ENCODE measurements at places on chromosomes 6 and 20. TPM values are rescaled to one million over a fixed set of nuclear protein-coding genes. Genes with fewer than 3 reads are reported as not detected.

DNA sequence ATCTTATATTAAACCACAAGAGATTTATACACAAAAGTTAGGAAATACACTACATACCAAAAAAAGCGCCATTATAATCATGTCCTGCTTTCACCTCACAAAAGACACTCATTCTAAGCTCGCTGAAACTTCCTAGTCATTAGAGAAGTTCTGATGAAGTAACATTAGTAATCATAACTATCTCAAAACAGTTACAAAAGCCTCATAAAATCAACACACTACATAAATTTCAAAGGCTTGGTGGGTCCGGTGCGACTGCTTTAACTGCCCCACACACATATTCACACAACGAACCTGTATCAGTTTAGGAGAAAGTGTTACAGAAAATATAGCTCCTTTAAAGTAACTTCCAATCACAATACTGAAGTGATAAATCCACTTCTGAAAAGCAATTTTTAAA lies 1.9 kb downstream of the PHIP start:
- DNase-seq: no peak

MEP1A gene
- total RNA-seq: not detected

HLA-DOA gene
- 22.8 TPM for total RNA-seq

DNA sequence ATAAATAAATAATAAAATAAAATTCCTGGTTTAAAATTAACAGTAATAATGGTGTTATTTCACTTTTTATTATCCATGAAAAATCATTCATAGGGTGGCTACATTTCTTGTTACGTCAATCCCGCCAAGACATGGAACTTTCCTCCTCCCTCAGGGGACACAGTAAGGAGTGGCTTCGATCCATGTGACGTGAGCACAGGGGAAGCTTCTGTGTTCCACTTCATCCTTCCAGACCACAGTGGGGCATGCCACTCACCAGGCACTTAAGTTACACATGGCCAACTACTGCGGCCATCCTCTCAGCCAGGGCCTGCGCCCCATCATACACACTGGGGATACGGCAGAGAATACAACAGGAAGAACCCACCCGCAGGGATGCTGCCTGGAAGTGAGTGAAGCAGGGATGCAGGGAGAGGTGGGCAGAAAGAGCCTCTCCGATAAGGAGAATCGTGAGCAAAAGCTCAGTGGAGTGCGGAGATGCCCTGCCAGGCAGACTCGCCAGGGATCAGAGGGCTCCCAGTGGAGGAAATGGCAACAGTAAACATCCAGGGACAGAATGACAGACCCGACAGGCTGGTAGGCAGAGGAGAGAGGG lies 75.3 kb downstream of the ATP9A start:
- DNase-seq: no peak

DNA sequence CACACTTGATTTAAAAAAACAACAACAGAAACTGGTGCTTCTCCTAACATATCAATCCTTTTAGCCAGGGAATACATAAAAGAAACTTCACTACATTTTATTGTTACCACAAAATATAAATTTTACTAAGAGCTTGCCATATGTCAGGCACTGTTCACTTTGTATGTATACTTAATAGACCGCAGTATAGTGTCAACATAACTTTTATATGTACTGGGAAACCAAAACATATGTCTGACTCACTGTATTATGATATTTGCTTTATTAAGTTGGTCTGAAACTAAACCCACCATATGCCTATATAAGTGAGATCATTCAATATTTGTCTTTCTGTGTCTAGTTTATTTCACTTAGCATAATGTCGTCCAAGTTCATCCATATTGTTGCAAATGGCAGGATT lies 108.4 kb downstream of the KLHL32 start:
- DNase-seq: no peak

DNA sequence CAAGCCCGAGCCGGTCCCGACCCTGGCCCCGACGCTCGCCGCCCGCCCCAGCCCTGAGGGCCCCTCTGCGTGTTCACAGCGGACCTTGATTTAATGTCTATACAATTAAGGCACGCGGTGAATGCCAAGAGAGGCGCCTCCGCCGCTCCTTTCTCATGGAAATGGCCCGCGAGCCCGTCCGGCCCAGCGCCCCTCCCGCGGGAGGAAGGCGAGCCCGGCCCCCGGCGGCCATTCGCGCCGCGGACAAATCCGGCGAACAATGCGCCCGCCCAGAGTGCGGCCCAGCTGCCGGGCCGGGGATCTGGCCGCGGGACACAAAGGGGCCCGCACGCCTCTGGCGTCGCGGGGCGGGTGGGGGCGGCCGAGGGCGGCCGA lies 37.5 kb downstream of the YTHDF1 start:
- no peak for DNase-seq

DNA sequence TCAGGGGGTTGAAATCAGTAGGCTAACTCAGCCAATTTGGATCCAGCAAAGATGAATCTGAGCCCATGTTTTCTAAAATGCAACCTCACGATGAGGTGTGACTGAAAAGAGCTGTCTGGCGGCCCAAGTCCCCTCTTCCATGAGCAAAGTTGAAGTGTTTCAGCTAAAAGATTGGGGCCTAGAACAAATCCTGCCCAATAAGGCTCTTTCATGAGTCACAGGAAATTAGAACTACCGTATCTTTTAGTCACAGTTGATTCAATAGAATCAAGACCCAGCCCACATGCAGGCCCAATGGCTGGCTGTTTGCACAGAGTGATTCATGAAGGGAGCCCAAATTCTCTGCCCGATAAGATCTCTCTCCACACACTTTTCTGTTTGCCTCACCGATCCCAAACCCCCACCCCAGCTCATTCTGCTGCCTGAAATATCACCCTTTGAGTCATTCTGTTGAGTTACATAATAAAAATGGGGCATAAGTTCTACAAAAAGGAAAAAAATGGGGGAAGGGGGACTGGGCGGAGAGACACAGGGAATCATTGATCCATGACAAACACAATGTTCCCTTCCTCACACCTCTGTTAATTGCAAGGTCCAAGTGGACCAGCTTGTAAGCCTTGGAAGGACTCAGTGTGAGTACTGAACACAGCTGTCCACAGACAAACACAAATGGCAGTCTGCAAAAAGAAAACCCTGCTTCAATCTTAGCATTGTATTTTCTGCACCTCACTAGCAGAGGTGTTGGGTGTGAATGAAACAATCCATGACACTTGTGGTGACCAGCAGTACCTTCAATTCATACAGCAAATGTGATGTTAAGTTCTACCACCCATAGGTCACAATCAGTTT lies 13.8 kb downstream of the FOXQ1 start:
- no peak for DNase-seq

DNA sequence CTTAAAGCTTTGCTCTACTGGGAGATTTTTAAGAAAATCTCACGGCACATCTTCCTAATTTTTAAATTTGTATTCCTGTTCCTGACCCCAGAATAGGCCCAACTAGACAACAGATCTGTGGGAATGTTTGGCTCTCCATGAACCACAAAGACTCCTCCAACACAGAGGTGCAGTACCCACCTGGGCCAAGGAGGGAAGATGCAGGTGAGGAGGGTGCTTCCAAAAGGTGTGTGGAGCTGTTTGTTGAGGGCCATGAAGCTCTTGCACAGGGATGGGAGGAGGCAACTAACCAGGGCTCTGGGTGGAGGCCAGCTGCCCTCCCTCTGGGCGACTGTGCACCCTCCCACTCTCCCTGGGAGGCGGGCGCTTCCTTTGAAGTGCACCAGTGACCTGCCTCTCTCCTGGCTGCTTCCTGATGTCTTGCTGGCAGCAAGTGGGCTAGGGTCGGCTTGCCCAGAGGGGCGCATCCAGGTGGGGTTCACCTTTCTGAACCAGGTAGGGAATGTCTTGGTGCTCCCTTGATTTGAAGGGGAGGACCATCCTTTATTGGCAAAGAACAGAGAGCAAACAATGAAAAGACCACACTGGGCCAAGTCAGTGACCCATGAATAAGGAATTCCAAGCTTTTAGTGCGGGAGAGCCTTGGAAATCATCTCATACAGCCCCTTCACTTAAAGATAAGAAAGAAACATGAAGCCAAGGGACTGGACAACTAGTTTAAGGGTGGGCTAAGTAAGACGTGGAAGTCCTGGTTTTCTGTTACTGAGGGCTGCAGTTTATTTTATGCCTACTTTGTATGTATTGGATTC lies 76.0 kb downstream of the ANKRD6 start:
- no peak for DNase-seq

DNA sequence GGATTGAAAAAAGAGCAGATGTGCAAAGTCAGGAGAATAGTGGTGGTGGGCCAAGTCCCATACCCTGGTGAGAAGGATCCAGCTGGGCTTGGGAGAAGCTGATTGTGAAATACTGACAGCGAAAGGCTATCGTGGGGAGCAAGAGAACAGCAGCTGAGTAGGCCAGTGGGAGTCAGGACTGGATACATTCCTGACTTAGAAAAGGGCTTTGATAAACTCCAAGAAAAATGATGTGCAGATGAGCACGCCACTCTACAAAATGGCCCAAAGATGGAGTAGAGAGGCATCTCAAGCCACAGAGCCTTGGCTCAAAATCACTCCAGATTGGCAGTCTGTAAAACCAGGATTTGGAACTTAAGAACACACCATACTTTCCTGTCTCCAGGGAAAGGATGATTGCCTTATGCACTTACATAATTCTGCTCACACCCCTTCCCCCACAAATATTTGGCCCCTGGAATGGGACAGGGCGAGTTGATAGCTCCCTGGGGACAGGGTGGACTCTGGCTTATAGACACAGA lies 578.7 kb downstream of the MAFB start:
- DNase-seq: no peak

- no peak for DNase-seq
These were observed 158.6 kb upstream of the MLN start for GRCh38 chr6:33962246-33963027.

GNAS-AS1 gene
- 3.4 TPM for total RNA-seq

- peak; percentile 58 for DNase-seq
These were observed 1.0 kb downstream of the SYNE1 start for GRCh38 chr6:152636021-152636608.

DNA sequence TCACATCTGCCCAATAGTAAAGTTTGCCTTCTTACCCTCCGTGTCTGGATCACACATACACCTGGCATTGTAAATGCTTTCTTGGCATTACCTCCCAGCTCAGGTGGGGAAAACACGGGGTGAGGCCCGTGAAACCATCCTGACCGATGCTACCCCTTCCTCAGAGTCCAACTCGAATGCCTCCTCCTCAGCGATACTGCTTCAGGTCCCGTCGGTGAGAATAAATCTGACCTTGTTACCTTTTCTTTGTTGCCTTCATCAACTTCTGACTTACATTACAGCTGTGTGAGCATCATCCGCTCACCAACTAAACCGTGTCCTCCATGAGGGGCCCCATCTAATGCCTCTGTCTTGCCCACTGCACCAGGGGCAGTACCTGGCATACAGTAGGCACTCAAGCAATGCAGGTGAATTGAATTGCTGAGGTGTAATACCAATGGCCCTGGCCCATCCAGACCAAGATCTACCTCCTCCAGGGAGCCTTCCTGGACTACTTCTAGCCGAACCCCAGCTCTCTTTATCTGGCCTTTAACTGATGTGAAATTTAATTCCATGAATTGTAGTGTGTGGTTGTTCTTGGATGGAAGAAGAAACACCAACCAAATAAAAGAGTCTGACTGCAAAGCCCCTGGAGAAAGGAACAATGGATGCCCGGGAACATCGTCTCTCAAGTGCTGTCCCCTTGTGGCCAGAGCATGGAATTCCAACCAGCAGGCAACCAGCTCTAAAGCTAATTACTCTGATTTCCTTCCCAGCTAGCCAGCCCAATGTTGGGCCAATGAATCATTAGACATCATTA lies 141.5 kb downstream of the ANKRD60 start:
- DNase-seq: no peak

DNA sequence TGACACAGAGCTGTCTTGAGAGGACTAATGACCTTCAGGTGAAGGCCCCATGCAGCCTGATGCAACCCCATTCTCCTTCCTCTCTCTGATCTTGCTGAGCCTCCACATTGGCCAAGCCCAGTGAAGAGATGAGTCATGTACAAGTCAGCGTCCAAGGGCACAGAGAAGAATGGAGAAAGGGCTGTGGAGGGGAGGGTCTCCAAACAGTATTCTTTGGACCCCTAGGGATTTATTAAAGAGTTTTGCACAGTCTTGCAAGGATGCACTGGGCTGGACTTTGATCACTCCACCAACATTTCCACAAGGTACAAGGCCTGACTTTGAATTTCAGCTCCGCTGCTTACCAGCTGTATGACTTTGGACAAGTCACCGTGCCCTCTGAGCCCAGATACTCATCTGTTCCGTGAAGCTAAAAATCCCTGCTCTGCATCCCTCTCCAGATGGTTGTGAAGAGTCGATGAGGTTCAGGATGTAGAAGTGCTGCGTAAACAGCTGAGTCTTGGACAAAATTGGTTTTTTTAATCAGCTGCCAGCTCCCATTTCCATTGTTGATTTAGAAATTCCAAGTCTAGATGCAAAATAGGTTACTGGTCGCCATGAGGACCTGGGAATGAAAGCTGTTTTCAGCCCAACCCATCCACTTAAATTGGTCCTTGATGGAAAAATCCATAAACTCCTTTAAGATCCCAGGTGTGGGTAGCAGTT lies 14.1 kb upstream of the KCNG1 start:
- DNase-seq: no peak

HTR1E gene
- total RNA-seq: 2.1 TPM

DNA sequence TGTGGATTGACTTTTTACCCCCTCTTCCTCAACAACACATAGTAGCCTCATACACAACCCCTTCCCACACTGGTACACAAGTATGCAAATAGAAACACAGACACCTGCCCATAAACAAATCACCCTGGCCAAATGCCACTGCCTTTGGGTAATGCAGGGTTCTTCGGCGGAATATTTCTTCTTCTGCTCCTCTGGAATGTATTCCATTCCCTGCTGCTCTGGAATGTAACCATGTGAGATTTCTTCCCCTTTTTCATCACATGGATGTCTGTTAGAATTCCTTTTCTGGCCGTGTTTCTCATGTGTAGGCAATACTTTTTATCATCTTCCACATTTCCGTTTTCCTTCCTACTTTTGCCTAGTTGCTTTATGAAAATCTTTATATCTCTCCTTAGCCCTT lies 76.1 kb upstream of the TPD52L1 start:
- DNase-seq: no peak

GUCA1A gene
- total RNA-seq: 0.83 TPM

- DNase-seq: no peak
These were observed 1.9 kb downstream of the DHX16 start for GRCh38 chr6:30670760-30671527.

SS18L1 gene
- total RNA-seq: 7.4 TPM

- no peak for DNase-seq
These were observed 32.6 kb downstream of the SLC2A10 start for GRCh38 chr20:46741924-46742668.

DNA sequence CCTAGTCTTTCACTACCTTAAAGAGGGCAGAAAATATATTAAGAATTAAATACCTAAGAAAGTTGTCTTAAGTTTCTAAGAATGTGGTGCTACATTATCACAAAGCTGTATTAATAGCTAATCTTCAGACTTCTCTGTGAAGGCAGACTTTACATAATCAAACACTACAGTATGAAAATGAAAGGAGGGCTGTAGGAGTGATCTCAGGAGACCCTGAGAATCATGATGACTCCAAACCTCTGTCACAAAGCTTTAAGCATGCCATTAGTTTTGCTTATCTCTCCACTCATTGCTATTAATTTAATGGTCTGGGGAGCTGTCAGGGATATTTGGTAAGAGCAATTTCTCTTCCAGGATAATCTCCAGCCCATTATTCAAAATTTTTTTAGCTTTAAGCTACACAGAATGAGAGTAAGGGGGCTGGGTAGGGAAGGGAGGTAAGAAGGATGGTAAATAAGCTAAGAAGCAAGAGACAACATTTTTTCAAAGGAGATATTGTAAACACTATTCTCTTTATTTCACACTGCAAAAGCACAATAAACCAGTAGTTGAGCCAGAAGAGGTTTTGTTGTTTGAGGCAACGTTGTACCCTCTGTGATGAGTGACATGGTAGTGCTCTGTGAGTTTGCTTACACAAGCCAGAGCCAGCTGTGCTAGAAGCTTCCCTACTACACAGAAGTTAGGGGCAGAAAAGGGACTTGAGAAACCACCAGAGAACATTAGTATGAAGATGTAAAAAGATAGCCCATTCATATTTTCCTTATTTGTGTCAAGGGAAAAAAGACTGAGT lies 258.8 kb downstream of the GMDS start:
- no peak for DNase-seq
